ENCODE measurements at places on chromosomes 5 and 9. TPM values are rescaled to one million over a fixed set of nuclear protein-coding genes. Genes with fewer than 3 reads are reported as not detected.
A peak's percentile ranks its signal among the peaks of the same experiment; 100 is the strongest.

The PAEP gene
- polyA plus RNA-seq, result not detected

The SLC34A3 gene
- 7.5 TPM for polyA plus RNA-seq

The DPH7 gene
- polyA plus RNA-seq, result 35.3 TPM

The INSL4 gene
- polyA plus RNA-seq, result not detected

The WHRN gene
- 8.8 TPM for polyA plus RNA-seq

The MYMK gene
- not detected for polyA plus RNA-seq

The SH3RF2 gene
- polyA plus RNA-seq, result 1.8 TPM

The CXCL14 gene
- 1.7 TPM for polyA plus RNA-seq

The PRSS3 gene
- polyA plus RNA-seq, result 2.4 TPM

- no peak for DNase-seq
Measured at GRCh38 chr9:33082538-33083326, 6.3 kb upstream of the SMU1 start.

- no peak for DNase-seq
Measured at GRCh38 chr9:110064803-110065202, 143.2 kb downstream of the C9orf152 start.

DNA sequence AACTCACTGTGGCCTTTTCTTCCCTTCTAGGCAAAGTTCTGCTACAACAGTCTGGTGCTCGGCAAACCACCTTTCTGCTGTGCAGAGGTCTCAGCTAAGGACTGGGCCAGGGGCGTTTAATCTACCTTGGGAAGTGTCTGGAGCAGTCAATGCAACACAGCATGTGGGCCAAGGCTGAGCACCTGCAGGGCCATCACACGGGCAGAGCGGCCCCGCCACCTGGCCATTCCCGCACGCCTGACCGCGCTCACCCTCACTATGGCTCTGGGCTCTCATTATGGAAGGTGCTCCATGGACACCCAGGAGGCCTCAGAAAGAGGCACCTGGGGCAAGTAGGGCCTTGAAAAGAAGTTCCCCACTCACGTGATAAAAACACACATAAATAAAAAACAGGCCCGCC, 65.7 kb upstream of the TBC1D9B start:
- no peak for DNase-seq

- DNase-seq, result no peak
Measured at GRCh38 chr5:45491368-45491767, 204.8 kb downstream of the HCN1 start.

GRCh38 chr9:102362470-102363132, 624.2 kb upstream of the GRIN3A start:
- DNase-seq, result peak; percentile 22

GRCh38 chr9:73446306-73446705, 294.6 kb downstream of the ANXA1 start:
- no peak for DNase-seq

GRCh38 chr5:134103998-134104654, 10.4 kb upstream of the TCF7 start:
- DNase-seq, result no peak

DNA sequence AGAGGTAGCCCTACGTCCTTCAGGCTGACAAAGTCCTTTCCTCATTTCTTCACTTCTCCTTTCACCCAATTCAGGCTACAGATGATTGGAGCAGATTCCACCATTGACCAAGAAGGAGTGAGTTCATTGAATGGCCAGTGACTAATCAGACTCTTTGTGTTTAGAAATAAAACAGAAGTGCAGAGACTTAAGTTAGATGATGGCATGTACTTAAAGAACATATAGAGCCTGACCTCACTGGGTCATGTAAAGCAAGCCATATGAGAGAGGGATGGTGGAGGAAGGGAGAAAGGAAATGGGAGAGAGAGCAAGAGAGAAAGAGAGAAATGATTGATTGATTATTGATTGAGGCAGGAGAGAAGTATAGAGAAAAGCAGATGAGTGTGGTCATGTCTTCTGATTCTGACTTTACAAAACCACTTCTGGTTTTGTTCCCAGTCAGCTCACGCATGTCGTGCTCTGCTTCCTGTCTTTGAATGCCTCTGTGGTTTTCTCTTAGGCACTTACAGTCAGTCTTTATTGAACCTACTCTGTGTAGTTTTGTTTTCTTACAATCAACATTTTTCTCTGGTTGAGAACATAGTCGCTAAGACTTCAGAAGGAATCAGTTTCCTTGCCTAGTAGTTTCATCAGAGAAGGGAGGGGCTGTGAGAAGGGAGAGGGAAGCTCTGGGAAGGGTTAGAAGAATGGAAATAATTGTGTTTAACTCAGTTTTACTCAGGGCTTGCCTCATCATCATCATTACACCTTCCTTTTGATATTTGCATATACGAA, 149.2 kb upstream of the KLF9 start:
- no peak for DNase-seq

DNA sequence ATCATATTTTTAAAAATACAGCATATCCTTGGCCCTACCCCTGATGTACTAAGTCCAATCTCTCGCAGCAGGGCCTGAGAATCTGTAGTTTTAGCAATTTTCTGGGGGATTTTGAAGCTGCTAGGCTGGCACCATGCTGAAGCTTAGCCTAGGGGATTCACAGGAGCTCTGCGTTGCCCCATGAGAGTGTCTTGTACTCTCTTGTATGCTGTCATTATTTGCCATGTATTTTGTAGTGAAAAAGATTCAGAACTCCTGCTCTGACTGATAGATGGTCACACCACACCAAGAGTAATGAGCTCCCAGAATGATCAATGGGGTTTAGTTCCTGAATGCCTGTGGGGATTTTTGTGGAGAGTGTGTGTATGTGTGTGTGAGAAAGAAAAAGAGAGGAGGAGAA, 20.7 kb upstream of the TRMT10B start:
- no peak for DNase-seq

- no peak for DNase-seq
Measured at GRCh38 chr9:135877791-135878527, 29.4 kb downstream of the CAMSAP1 start.

- no peak for DNase-seq
Measured at GRCh38 chr9:72612449-72612848, 91.0 kb downstream of the TMC1 start.

GRCh38 chr9:130948266-130948665, 9.2 kb upstream of the FIBCD1 start:
- no peak for DNase-seq

DNA sequence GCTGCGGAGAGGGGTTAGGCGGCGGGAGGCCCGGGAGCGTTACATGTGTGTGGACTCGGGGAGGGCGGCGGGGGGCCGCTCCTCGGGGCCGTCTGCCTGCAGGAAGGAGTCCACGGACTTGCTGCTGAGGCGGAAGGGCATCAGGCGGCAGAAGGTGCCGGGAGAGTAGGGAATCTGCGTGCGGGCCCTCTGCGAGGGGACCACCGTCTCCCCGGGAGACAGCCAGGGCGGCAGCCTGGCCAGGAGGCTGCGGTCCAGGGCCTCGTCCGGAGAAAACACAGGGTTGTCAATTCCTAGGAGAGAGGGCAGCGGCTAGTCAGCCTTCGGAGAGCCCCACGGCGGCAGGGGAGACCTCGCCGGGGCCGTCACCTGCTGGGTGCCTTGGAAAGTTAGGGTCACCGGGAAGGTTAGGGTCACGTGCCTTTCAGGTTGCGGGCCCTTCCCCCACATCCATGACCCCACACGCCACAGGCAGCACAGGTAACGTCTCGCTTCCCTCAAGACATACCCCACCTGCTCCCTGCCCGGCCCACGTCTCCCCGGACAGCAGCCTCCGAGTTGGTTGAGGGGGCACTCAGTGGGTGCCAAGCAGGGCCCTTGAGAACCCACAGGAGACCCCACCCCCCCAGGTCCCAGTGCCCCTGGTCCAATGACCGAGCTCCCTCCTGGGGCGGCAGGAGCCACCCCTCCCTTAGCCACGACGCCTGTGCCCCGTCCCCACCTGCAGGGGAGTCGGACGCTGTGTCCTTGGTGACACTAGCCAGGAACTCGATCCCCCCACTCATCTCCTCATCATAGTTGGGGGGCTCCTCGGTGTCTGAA, 32.1 kb downstream of the EXOC3 start:
- DNase-seq, result no peak

GRCh38 chr9:5621327-5621726, 7.6 kb upstream of the RIC1 start:
- DNase-seq, result no peak

- peak; percentile 58 for DNase-seq
Measured at GRCh38 chr9:133737774-133738639, at the start of gene SARDH. Gene SARDH, minus strand, starts transcription at chr9:133738352. Its CDS starts 4,179 bp downstream, at chr9:133734173.

DNA sequence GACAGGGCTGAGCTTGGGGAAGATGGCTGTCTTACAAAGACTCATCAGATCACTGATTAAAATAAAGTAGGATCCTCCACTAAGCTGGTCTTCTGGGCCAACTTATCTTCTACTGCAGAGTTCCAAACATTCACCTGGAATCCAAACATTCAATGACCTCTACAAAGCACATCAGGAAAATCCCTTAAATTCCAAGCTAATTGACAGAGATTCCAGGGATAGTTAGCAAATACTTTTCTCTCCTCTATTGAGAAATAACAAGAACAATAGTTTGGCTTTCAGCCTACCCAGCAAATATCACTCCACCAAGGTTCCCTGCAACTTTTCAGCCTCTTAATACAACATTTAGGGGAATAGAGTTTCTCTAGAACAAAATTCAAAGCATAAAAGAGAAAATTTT, 140.6 kb upstream of the LIFR start:
- no peak for DNase-seq

DNA sequence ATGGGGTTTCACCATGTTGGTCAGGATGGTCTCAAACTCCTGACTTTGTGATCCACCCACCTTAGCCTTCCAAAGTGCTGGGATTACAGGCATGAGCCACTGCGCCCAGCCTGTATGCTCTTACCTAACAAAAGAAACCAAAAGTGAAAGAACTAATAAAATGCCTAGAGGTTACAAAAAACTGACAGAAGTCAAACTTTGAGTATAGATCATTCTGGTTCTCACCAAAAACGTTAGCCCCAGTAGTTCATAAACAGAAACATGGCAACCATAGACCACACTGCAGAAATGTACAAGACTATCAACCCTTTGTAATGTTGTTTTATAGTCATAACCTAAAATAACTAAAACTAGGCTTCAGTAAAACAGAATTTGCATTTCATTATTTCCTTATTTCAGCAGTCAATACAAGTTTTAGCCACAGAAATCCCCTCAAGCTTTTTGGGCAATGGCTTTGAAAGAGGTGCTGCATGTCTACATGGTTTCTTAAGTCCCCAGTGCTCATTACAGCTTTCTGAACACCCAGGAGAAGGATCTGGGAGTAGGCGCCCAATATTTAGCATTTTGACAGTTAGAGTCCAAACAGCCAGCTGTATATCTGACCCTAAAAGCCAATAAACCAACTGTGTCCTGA, 72.5 kb downstream of the EPB41L4A start:
- no peak for DNase-seq

- no peak for DNase-seq
Measured at GRCh38 chr9:121914017-121914595, 179.0 kb downstream of the TTLL11 start.
